ENCODE measurements at places on chromosomes 1 and 21. TPM values are rescaled to one million over a fixed set of nuclear protein-coding genes. Genes with fewer than 3 reads are reported as not detected.

DNA sequence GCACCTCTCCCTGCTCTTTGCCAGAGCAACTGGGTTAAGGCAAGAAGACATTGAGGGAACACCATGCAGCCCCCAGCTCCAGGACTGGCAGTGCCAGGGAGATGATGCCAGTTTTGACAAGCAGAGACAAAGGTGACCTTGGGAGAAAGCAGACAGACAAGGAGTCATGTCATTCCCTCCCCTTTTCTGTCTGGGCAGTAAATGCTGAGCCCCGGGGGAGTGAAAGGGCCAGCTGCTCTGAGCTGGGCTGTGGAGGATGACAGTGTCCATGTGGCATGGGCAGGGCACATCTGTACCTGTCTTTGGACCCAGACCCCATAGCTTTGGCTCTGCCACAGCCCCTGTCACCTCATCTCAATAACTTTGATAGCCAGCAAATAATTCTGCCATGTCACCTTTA lies 24.2 kb downstream of the PLEKHA6 start:
- DNase-seq = no peak

DNA sequence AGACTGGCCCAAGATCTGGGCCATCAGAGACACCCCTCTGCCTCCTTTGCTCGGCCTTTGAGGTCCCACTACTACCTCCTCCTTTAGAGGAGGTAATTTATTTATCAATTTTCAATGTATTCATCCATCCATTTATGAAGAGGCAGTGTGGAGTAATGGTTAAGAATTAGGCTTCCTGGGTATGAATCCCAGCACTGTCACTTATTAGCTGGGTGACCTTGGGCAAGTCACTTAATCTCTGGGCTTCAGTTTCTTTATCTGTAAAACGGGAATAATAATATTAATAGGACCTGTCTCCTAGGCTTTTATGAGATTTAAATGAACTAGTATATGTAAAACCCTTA lies 1.7 kb downstream of the NR0B2 start:
- no peak for DNase-seq

GRCh38 chr1:116259663-116260062 lies 113.4 kb upstream of the ATP1A1 start:
- DNase-seq = no peak

DNA sequence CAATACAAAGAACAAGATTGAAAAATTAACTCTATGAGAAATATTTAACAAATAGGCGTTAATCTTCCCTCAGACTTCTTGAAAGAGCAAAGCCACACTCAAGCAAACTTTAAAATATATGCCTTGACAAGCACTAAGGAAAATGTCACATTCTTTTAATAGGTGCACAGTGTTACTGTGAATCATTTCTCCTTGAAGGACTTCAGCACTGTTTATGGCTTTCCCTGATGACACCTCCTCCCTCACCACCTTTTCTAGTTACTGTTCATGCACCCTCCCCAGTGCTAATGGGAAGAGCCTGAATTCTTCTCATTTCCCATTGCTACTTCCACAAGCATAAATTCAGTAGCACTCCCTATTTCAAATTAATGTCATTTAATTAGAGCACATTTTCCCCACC lies 299.5 kb upstream of the RRP15 start:
- DNase-seq = no peak

- no peak for DNase-seq
These were observed 108.5 kb downstream of the DENND1B start for GRCh38 chr1:197666769-197667285.

DNA sequence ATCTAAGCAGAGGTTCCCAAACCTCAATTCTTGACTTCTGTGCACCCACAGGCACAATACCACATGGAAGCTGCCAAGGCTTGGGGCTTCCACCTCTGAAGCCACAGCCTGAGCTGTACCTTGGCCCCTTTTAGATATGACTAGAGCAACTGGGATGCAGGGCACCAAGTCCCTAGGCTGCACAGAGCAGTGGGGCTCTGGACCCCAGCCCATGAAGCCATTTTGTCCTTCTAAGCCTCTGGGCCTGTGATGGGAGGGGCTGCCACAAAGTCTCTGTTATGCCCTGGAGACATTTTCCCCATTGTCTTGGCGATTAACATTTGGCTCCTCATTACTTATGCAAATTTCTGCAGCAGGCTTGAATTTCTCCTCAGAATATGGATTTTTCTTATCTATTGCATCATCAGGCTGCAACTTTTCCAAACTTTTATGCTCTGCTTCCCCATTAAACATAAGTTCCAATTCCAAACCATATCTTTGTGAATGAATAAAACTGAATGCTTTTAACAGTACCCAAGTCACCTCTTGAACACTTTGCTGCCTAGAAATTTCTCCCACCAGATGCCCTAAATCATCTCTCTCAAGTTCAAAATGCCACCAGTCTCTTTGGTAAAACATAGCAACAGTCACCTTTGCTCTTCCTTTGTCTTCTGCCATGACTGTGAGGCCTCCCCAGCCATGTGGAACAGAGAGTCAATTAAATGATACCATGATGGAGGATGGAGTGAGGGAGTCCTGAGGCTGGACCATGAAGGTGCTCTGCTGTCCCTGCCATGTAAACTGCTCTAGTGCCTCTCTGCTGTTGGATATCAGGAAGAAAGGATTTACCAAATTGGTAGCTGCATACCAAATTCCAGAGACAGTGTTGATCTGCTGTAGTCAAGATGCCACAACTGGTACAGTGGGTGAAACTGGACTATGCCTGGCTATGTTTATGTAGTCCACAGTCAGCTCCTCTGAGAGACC lies 37.6 kb downstream of the RUNX3 start:
- no peak for DNase-seq

DNA sequence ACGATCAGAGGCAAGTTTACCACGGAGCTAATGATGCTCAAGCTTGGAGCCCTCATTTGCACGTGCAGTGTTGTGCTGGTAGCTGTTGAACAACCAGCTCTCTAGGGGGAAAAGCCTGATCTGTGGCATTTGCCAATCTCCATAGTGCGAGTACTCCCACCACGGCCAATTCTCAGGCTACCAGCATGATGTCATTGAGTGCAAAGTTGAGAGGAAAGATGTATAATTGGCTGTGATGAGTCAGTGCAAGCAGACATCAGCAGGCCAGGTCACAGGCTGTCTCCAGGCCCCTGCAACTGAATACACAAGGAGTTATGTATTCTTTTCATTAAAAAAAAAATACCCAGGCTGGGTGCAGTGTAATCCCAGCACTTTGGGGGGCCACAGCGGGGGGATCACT lies 233.1 kb upstream of the VAMP3 start:
- peak; percentile 90 for DNase-seq

DNA sequence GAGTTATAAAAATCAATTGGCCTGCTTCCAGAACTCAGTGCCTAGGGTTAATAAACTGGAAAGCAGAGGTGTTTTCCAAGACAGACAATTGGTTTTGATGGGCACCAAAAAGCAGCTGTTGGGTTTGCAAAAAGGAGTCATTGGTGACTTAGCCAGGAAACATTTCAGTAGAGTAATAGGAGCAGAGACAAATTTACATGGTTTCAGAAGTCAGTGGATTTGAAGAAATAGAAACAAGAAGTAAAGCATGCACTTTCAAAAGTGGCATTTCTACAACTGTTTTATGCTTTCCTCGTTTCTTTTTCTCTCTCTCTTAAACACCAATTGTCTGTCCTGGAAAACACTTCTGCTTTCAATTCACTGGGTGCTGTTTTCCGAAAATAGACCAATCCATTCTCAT lies 87.8 kb downstream of the GLUL start:
- DNase-seq = no peak

DNA sequence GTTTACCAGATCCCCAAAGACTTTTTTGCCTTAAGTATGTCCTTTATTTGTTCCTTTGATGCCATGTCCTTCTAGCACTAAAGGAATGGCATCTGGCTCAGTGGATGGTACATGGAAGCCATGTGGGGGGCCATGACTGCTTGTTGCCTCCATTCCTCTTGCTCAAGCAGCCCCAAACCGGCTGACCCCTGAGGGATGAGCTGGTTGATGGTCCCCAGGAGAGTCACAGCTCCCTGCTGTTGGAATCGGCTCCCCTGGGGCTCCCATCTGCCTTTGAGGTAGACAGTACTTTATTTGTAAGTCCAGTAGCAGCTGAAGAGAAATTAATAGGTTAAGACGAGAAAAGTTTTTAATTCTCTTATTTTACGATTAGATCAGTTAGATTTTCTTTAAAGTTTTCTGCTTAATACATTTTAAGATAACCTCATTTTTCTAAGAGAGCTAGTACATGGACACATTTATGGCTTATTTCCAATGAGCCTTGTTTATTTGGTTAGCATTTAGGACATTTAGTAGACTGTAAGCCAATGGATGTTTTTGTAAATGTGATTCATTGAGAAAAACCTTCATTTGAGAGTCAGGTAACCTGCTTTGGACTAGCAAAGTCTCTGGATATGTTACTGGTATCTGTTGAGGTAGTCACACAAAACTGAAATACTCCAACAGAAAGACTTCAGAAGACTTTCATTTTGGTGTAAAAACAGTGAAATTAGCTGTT lies 88.2 kb downstream of the CAMTA1 start:
- DNase-seq = peak; percentile 59

DNA sequence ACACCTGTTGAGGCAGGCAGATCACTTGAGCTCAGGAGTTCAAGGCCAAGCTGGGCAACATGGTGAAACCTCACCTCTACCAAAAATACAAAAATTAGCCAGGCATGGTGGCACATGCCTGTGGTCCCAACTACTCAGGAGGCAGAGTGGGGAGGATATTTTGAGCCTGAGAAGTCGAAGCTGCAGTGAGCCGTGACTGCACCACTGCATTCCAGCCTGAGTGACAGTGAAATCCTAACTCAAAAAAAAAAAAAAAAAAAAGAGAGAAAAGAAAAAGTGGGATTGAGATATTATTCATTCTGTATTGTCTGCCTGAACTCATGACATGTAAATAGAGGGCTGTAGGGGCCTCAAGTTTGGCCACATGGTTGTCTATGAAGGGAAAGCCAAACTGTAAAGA lies 37.3 kb downstream of the WNT2B start:
- no peak for DNase-seq

ACTN2 gene
- not detected for polyA plus RNA-seq

CROCC gene
- polyA plus RNA-seq = 13.7 TPM

SFN gene
- polyA plus RNA-seq = 0.34 TPM

TMEM53 gene
- 6.3 TPM for polyA plus RNA-seq

NTMT2 gene
- polyA plus RNA-seq = not detected

TPTE gene
- polyA plus RNA-seq = not detected

CELA2B gene
- not detected for polyA plus RNA-seq

CASZ1 gene
- polyA plus RNA-seq = 0.24 TPM

ETV3L gene
- polyA plus RNA-seq = not detected

All from IMR-90 (cell line).